D721Med (cell line): ENCODE measurements at places on chromosomes 12 and 14.
A peak's percentile ranks its signal among the peaks of the same experiment; 100 is the strongest.

- no peak for DNase-seq
Observed at GRCh38 chr14:85634205-85634604, 104.3 kb downstream of the FLRT2 start.

GRCh38 chr14:43042408-43042807 is 1435.7 kb downstream of the LRFN5 start:
- no peak for DNase-seq

- DNase-seq: peak; percentile 17
Observed at GRCh38 chr14:91402771-91403600, 14.6 kb downstream of the CCDC88C start.

DNA sequence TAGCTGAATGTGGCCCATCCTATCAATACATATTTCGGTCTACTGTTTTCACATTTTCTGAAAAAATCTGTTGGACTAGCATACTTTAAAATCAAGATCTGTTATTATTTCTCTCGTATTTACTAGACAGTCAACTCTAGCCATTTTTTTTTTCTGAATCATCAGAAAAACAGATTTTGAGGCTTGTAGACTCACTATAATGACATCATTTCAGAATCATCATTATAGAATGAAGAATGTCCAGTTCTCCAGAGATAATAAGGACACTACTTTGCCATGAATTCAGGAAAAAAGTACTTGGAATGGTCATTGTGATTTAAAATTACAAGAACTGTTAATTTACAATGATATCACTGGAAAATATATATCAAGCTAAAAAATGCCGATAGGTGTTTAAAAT is 589.8 kb downstream of the KCNH5 start:
- DNase-seq: no peak

DNA sequence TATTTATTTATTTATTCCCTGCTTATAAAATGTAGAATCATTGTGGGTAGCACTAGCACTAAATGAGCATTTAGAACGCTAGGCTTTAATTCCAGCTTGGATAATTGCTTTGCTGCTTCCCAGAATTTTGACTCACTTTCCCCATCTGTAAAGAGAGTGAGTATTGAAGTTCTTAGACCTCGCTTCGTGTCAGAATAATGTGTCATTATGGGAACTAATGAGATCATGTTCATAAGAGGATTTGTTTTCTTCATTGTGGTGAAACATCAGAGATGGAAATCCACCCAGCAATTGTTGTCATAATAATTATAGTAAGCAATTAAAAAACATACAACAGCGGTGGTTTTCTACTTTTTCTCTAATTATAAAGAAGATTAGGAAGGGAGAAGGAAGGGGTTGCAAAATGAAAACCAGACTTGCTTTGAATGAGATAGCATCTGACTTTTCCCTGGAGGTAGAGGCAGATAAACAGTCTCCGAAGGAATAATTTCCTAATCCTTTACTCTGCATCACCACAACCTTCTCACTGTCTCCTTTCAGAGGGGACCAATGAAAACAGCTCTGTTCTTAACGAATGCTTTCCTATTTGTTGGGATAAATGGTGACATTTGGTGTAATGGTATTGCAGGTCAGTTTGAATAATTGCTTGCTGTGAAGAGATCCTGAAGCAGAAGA is 86.8 kb upstream of the ARHGAP5 start:
- DNase-seq: no peak

DNA sequence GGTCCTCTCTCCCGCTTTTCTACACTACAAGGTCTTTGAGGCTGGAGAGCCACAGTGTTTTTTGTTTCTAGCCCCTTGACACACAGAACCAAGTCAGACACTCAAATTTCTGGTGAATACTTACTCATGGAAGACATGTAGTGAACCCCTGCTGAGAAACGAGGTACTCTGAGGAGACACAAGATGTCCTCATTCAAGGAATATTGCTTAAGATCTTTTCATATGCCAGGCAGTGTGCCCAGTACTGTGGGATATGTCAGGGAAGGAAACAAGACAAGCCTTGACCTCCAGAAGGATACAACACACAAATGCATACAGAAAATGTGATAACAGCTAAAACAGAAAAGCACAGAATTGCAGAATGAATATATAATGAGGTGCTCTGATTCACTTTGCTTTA is 75.9 kb downstream of the TMTC1 start:
- no peak for DNase-seq

DNA sequence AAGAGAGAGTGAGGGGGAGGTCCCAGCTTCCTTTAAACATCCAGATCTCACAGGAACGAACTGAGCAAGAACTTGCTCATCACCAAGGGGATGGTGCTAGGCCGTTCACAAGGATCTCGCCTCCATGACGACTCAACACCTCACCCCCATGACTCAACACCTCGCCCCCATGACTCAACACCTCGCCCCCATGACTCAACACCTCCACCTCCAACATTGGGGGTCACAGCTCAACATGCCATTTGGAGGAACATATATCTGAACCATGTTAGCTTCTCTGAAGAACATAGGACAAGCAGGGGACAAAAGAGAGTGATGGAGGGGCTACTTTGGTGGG is 66.0 kb upstream of the LHX5 start:
- no peak for DNase-seq

GRCh38 chr14:50344876-50345563 is 32.9 kb downstream of the DMAC2L start:
- no peak for DNase-seq

- no peak for DNase-seq
Observed at GRCh38 chr14:95164506-95164905, 7.2 kb upstream of the DICER1 start.

GRCh38 chr12:110829308-110829707 is 17.5 kb upstream of the CCDC63 start:
- no peak for DNase-seq

GRCh38 chr12:51322452-51322851 is 1.5 kb downstream of the BIN2 start:
- no peak for DNase-seq

- no peak for DNase-seq
Observed at GRCh38 chr12:61282790-61283575, 977.2 kb upstream of the USP15 start.

DNA sequence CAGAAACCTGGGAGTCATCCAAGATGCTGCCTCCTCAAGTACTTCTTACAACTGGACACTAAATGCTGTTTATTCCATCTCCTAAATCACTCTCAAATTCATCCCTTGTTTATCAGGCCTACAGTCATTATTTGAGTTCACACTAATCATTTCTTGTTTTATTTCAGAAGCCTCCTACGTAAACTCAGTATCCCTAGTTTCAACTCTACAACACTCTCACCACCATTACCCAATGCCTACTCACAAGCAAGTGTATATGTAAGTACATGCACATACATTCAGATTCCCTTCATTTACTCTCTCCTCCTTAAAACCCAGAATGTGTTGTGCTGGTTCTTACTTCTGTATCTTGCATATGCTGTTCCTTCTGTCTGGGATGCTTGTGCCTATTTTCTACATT is 43.0 kb downstream of the DDHD1 start:
- no peak for DNase-seq
